ENCODE measurements at places on chromosomes 7 and 10.

DNA sequence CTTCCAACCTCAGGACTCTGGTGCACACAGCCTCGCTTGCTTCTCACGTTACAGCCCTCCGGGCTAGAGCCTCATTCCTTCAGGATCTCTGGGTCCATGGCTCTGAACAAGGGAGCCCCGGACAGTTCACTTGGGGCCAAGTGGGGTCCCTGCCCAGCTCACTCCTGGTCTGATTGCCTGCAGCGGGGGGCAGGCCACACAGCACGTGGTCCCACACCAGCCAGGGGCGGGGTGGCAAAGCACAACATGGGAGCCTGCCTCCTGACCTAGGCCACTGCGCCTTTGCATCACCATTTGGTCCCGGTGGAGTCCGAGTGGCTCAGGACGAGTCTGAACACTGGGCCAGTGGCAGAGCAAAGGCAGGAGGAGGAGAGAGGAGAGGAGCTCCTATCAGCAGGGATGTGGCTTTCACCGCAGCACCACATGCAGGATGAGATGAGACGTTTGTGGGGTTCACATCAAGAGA lies 13.4 kb upstream of the CRYGN start:
- no peak for DNase-seq

- no peak for DNase-seq
Observed at GRCh38 chr10:12513003-12513365, 163.6 kb downstream of the CAMK1D start.

DNA sequence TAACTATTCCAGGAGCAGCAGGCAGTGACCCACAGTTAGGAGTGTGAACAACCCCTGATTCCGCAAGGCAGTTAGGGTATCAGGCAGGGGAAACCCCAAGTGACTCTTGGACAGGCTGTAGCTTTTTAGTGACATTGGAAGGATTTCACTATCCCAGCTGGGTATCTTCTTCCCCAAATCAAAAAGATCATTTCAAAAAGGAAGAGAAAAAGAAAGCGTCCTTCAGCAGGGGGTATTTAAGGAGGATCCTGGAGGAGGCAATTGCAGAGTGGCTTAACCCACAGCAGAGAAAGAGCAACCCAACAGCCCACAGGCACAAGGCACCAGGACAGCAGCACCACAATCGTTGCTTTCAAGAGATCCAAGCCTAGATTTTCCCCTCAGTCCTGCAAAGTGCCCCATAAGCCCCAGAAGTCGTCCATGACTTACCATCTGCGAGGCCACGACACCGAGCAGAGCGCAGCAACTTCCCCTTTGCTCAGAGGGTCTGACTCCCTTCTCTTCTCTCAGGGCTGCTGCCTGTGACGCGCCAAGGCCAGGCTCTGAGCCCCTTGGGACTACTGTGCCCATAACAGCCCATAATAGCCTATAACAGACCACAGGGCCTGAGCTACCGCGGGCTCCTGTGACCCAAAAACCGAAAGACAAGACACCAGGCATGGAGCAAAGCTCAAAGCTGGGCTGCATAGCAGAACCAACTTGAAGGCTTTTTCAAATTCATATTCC lies 19.8 kb downstream of the PIK3AP1 start:
- no peak for DNase-seq

DNA sequence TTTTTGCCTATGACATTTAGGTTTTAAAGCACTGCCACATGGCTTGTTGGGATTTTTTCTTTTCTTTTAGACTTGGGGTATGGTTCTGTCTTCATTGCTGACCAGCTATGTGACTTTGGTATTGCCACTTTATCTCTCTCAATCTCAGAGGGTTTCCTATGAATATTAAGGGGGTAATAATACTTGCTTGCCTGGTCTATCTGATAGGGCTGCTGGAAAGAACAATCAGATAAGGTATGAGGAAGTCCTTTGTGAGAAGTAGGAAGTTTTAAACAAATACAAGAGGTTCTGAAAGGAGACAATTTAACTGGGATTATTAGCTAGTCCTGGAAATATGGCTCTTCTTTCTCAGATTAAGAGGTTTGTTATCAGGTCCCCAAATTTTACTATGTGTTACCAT lies 80.8 kb downstream of the ZNF92 start:
- no peak for DNase-seq

- no peak for DNase-seq
Observed at GRCh38 chr7:22997871-22998518, 15.9 kb downstream of the HYCC1 start.

GRCh38 chr10:80485076-80485945 lies 31.2 kb downstream of the TSPAN14 start:
- no peak for DNase-seq

- DNase-seq, result no peak
Observed at GRCh38 chr7:652881-653280, 73.6 kb upstream of the DNAAF5 start.

DNA sequence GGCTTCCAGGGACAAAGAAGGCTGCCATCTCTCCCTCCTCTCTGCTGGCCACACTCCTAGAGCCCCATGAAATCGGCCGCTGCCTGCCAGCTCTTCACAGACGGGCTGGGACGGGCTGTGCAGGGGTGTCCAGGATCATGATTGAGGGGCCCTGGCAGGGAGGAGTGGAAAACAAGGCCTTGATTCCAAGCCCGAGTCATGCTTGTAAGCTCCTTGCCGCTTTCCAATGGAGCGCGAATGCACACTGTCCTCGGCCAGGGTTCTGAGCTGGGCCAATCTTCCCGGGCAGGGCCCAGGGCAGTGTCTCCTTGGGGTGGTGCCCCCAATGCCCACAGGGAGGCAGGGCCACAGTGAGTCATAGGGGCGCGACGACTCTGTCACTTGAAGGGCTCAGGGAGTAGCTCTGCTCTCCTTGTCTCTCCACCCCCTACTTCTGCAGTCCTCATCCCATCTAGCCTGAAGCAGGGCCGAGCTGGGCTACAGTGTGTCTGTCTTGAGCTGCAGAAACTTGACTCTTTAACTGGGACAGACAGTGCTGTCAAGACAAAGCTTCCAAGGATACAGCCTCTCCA lies 186.2 kb upstream of the SVIL start:
- DNase-seq, result peak; percentile 89

DNA sequence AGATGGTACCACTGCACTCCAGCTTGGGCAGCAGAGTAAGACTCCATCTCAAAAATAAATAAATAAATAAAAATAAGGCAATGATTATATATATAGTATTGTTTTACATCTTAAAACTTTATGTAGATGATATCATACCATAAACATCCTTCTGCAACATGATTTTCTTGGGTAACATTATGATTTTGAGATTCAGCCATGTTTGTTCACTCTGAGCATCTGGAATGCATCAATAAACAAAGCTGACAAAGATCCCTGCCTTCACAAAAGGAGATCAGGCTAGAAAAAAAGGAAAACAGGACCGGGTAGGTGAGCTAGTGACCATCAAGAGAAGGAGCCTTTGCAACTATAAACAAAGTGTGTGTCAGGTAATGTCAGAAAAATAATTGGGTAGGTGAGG lies 31.9 kb upstream of the KAT6B start:
- no peak for DNase-seq

DNA sequence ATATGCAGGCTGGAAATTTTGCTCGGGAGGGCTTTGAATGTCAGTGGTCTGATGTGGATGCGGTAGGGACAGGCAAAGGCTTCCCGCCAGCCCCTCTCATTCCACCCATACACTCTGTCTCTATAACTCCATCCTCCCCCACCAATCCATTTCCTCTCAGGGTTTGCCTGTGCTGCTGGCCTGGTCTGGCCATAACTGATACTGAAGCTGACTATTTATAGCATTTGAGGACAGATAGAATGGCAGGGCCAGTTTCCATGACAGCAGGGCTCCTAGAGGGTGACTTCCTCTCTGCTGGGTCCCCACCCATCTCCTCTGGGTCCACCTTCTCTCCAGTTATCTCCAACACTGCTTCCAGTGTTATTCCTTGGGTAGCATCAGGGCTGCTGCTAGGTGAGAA lies 6.6 kb upstream of the PDLIM1 start:
- DNase-seq, result no peak

GRCh38 chr7:133601617-133602016 lies 348.7 kb downstream of the EXOC4 start:
- no peak for DNase-seq

GRCh38 chr10:3494131-3494837 lies 290.7 kb downstream of the KLF6 start:
- DNase-seq, result no peak

DNA sequence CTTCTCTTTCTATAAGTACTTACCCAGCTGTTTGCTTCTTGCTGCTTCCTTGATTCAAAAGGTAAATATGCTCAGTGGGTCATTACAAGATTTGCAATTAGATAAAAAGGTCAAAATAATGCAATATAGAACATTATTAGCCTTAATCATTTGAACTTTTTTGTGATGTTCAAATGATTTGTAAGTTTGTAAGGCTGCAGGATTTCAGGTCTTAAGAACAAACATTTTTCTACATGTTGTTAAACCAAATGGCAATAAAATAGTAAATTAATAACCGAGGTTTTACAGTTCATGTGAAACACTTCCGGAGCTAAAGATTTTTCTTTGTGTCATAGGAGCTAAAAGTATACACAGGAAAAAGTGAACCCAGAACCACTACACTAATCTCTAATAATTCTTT lies 16.2 kb upstream of the SCIN start:
- no peak for DNase-seq

DNA sequence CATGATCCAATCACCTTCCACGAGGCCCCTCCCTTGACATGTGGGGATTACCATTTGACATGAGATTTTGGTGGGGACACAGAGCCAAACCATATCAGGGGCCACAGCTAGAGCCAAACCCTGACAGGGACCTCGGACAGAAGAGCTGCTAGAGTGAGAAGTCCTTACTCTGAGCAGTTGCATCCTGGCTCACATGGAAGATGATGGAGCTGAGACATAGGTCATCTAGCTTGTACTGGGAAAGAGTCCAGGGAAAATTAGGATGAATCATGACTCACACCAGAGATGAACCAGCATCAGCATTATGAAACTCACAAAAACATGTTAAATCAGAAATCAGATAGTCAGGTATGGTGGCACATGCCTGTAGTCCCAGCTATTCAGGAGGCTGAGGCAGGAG lies 12.8 kb upstream of the FMC1 start:
- DNase-seq, result no peak

DNA sequence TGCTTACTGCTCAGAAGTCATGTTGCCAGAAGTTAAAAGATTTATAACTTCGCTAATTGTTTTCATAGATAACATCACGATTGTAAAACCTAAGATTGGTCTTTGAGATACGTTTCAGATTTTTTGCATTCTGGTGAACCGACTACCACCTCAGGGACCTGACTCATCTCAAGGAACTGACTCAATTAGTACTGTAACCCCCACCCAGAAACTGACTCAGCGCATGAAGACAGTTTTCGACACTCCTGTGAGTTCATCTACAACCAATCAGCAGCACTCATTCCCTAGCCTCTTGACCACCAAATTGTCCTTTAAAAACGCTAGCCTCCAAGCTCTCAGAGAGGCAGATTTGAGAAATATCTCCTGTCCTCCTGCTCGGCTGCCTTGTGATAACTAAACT lies 72.3 kb downstream of the ELMO1 start:
- no peak for DNase-seq

DNA sequence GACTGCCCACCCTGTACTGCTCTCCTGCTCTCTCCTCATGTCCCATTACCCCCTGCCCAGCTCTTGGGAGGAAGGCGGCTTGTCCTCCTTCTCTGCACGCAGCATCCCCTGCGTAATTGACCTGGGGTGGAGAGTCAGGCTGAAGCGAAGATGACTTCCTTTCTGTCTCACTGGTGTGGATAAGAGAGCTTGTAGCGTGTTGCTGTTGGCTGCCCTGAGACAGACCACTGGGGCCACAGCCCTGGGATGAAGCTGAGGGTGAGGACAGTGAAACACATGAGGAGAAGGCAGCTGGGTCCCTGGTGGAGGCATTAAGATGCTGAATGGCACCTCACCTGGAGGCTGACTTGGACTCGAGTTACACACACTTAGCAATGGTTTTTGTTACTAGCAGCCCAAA lies 310.3 kb upstream of the ZNF32 start:
- DNase-seq, result no peak

DNA sequence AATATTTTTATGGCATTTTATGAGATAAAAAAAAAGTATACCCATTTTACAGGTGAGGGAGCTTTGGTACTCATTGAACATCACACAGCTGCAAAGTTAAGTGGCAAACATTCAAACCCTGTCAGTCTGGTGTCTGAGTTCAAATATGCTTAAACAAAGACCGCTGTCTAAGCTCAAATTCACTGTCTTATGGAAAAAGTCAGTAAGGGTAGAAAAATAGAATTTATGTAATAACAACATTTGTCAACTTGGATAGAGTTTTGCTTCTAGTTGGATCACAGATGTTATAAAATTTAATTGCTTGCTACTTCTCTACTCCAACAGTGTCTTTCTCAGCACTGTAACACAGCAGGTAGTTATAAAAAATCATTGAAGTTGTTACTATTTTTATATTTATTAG lies 161.7 kb upstream of the CSTF2T start:
- no peak for DNase-seq

DNA sequence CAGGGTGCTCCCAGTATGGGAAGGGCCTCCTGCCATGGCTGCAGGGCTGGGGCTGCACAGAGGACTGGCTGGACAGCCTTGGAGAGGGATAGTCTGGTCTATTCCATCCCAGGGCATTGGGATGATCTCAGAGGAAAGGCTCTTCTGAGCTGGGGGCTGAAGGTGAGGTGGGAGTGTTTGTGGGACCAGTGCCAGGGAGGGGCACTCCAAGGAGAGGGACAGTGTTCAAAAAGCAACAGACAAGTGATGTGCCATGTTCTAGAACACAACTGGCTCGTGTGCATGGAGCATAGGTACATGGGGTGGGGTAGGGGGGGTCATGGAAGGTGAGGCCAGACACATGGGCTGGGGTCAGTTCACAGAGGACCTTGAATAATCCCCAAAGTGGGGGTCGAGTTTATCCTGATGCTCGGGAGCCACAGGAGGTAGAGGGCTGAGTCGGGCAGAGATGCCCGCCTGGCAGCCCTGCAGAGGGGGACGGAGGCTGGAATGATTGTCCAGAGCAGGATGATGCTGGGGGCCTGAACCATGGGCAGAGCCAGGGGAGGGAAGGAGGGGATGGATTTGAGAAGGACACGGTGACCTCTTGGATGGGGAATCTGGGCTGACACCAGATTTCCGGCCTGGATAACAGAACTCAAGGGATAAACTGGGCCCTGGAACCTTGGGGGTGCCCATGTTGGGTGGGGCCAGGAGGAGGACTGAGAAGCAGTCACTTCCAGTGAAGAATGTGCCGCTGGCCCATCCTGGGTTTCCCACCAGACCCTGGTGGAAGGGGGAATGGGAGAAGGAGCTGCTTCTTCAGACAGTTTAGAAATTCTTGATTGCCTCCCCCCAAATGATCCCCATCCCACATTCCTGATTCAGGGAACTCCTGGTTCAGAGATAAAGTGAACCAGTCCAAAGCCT lies 50.4 kb downstream of the NEURL1 start:
- DNase-seq, result no peak

GRCh38 chr10:46528675-46529615 lies 27.5 kb downstream of the GPRIN2 start:
- no peak for DNase-seq

Measured in right forelimb (tissue), 1 donor.